T1000 (cell line): ENCODE measurements at places on chromosomes 1 and 21.

DNA sequence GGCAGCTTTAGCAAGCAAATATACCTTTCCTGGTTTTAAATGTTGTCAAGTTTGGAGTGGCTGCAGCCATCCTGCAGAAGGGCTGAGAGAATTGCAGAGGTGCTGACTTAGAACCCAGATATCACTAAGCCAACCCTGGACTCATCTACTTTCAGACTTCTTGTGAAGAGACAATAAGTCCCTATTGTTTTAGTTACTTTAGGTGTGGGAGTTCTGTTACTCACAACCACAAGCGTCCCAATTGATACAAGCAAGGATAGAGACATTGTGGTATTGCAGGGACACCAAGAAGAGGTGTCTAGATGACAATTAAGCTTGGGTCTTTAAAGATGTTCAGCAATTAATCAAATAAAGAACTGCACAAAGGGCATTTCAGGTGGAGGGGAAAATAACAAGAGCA is 8.8 kb upstream of the ETV3 start:
- no peak for DNase-seq

- no peak for DNase-seq
Measured at GRCh38 chr1:36253161-36253862, 29.1 kb downstream of the THRAP3 start.

DNA sequence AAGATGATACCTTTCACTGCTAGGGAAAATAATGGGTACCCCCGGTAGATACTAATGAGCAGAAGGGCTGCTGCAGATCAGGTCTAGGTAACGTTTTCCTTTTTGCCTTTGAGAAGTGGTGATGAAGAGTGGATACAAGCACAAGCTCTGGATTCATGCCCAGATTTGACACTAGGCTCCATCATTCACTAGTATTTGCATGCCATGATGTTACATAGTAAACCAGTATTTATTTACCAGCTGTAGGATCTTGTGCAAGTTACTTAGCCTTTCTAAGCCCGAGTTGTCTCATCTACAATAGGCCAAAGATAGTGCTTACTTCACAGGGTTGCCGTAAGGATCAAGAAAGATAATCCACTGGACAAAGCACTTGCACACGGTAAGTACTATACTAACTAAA is 14.2 kb downstream of the PTPN14 start:
- no peak for DNase-seq

- no peak for DNase-seq
Measured at GRCh38 chr1:14848203-14848602, 249.7 kb downstream of the KAZN start.

DNA sequence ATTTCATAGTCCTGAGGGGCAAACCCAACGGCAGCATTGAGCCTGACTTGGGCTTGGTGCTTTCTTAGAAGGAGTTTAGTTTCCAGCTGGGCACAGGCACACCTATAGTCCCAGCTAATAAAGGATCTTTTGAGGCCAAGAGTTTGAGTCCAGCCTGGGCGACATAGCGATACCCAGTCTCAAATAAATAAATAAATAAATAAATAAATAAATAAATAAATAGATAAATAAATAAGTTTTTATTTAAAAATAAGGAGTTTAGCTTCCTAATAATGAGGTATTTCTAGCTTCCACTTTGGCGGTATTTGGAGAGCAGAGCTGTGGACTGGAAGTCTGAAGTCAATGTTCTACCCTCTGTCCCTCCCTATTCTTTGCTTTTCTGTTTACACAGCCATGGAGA is 186.6 kb downstream of the URB2 start:
- no peak for DNase-seq
